ENCODE measurements at places on chromosomes 1 and 21.
A peak's percentile ranks its signal among the peaks of the same experiment; 100 is the strongest.

GRCh38 chr21:18812308-18812707 is 408.7 kb upstream of the TMPRSS15 start:
- no peak for DNase-seq

GRCh38 chr1:241145881-241146280 is 211.1 kb downstream of the RGS7 start:
- DNase-seq = no peak

DNA sequence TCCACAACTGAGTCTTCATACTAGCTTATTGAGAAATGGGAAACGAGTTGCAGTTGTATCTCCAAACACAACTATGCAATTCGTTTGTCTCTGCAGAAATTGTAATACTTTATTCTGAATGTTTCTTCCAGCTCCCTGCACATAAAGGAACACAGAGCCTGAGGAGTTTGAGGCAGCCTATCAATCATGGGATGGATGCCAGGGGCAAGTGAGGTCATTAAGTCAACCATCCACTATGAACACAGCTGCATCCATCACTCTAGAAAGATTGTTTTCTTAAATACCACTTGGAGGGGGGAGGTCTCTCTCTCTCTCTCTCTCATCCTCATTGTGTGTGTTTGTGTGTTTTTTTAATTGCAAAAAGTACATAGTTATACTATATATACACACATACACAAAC is 2.9 kb upstream of the PSMB2 start:
- no peak for DNase-seq

- peak; percentile 47 for DNase-seq
These were observed 51.0 kb downstream of the TNN start for GRCh38 chr1:175118375-175119367.

DNA sequence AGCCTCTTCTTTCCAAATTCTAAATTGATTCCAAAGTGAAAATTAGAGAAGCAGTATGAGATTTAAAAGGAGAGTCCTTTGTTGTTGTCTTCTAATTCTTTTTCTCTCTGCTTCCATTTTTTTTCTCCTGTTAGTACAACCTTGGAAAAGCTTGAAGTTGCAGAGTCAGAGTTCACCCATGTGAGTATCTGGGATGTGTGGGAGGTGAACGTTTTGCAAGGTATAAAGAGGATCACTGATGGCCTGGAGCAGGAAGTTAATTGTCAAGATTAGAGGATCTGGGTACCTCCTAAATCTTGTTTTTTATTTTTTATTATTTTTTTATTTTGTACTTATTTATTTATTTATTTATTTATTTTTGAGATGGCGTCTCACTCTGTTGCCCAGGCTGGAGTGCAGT is 7.7 kb upstream of the PSMD4 start:
- no peak for DNase-seq

Measured in islet precursor cell (in vitro differentiated cells).